Common myeloid progenitor, CD34-positive (primary cell): ENCODE measurements at places on chromosomes 2 and 18.

DNA sequence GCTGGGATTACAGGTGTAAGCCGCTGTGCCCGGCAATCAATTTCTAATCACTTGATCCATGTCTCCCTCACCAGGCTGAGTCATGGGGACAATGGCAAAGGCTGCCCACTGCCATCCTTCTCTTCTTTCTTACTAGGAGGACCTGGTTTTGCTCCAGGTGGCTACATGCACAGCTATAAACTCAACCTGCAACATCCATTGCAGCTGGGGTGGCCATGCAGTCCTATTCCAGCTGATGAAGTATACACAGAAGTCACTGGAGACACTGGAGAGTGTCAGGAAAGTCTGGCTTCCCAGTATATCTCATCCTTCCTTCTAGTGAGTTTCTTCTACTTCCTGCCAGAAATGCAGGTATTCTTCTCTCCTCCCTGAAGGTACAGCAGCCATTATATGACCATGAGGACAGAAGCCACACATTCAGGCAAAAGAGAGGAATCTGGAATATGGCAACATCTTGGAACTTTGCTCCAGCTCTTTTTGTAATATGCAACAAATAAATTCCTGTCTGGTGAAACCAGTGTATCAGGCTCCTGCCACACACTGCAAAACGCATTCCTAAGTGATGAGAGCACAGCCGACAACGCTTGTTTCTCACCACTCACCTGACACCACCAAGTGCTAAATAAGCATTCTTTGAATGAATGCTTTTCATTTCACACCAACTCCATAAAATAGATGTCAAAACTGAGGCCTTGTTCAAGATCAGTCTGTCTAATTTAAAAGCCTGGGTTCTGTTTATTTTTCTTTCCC is 32.3 kb downstream of the SCTR start:
- DNase-seq: no peak

DNA sequence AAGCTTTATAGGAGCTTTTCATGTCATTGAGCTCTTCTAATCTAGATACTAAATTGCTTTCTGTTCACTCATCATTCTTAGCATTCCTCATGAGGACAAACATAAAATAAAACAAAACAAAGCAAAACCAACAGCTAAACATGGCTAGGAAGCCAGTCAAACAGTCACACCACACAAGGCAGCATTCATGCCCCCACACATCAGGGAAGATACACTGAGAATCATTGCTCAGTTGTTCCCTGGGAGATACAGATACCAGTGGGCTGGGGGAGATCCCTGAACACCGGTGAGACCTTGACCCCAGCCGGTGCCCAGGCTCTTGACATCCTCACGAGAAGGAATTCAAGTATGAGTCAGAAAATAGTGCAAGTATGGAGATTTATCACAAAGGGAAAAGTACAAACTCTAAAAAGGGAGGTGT is 177.9 kb upstream of the ARL4C start:
- no peak for DNase-seq

GRCh38 chr2:115071534-115071933 is 629.1 kb downstream of the DPP10 start:
- DNase-seq: no peak

DNA sequence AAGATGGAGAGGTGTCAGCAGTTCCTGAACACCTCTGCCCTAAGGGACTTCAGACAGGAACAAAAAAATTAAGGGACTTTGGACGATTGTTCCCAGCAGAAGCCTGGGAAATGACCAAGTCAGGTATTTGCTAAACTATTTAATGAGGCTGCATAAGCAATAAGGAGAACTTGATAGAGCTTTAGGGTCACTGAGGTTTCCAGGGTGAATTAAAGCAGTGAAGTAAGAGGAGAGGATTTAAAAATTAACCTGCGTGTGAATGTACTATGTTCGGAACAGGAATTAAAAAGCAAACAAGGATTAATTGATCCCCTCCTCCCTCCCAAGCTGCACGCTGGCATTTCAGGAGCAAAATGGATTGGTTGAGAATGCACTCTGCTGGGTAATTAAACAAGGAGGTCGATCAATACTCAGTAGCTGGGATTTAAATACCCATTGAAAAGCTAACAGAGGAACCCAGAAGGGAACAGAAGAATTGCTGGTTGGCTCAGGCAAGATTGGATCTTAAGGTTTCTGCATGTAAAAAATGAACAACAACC is 157.2 kb downstream of the RNF152 start:
- no peak for DNase-seq

- no peak for DNase-seq
These were observed 420.6 kb downstream of the IRS1 start for GRCh38 chr2:226378753-226379705.

- peak; percentile 47 for DNase-seq
These were observed 56.8 kb downstream of the BIN1 start for GRCh38 chr2:127049927-127050802.

- DNase-seq: no peak
These were observed 70.8 kb upstream of the CTAGE1 start for GRCh38 chr18:22488554-22488953.

DNA sequence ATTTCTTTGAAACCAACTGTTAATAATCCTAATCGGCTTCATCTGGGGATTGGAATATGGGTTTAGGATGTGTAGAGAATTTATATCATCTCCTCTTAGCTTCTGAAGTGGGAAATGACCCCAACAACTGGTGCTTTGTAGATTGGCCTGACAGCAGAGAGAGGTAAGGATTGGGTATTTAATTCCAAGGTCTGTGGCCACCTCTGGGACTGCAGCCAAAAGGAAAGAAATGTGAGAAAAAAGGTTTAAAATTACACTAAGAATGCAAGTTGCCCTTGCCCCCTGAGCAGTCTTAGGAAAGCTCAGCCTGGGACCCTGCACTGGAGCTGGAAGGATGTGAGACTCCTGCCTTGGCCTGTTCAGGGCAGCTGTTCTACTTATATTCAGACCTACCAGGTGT is 157.1 kb downstream of the FTCDNL1 start:
- DNase-seq: no peak

GRCh38 chr2:225326969-225327368 is 72.5 kb upstream of the NYAP2 start:
- no peak for DNase-seq

DNA sequence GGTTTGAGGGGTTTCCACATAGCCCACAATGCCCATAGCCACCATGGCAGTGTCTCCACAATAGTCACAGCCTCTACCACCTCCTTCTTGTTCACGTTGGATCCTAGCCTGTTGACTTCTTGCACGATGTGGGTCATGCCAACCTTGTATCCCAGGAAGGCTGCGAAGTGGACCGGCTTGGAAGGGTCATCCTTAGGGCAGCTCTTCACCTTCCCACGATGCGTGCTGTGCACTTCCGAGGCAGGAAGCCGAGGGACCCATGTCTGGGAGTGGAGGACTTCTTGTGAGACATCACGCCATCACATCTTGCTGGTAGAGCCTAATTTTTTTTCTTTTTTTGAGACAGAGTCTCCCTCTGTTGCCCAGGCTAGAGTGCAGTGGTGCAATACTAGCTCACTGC is 144.6 kb upstream of the ASB18 start:
- no peak for DNase-seq

GRCh38 chr18:53790786-53791185 is 433.7 kb downstream of the MBD2 start:
- no peak for DNase-seq

DNA sequence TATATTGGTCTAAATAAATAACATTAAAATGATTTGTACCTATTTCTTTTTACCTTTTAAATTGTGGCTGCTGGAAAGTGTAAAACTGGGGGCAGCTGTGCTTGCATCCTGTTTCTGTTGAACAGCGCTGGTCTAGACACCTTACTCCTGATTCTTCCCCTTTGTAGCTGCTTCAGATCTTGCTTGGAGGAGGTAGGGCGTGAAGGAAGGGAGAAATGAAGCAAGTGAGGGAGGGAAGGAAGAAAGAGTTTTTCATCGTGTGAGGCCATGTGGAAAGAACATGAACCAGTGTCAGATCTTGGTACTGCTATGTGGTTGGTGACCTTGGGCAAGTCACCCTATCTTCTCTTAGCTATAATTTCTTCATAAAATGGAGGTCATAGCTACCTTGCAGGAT is 89.0 kb upstream of the SEC11C start:
- DNase-seq: no peak

GRCh38 chr2:226478109-226478809 is 321.4 kb downstream of the IRS1 start:
- no peak for DNase-seq

- DNase-seq: peak; percentile 86
These were observed at the start of gene SLC40A1 for GRCh38 chr2:189580658-189581353. SLC40A1 (minus strand) TSS chr2:189580786; CDS start chr2:189580460, 326 bp downstream.

DNA sequence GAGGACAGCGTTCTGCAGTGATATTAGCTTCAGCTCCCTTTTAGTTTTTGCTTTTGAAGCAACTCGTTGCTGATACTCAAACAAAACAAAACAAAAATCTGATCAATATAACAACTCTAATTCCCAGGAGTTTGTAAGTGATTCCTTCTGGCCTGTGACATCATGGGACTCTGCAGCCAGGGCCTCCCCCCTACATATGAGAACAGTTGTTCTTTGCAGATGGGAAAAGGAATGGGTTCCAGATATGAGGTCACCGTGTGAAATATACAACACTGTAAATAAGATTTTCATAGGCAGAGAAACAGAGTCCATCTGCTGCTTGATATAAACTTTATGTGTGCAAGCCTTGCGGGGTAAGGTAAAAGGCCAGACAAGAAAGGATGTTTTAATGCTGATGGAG is 56.7 kb downstream of the DIS3L2 start:
- DNase-seq: no peak

DNA sequence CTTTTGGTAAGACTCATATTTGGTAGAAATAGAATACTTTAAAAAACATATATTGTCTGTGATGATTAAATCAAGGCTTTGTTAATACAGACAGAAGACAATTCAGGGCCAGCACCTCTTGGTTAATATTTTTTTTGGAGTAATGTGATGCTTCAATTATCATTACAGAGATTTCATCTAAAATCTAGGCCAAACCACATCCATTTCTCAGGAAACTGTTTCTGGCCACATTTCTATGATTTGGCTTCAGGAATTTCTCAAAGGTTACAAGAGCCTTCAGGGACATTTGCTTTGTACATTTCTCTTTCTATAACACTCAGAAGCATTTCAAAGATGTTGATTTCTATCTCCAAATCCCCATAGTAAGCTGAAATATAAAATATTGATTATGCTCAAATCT is 614.9 kb downstream of the LRP1B start:
- DNase-seq: no peak

- DNase-seq: peak; percentile 78
These were observed 126.7 kb downstream of the BCL2 start for GRCh38 chr18:63192885-63193349.

DNA sequence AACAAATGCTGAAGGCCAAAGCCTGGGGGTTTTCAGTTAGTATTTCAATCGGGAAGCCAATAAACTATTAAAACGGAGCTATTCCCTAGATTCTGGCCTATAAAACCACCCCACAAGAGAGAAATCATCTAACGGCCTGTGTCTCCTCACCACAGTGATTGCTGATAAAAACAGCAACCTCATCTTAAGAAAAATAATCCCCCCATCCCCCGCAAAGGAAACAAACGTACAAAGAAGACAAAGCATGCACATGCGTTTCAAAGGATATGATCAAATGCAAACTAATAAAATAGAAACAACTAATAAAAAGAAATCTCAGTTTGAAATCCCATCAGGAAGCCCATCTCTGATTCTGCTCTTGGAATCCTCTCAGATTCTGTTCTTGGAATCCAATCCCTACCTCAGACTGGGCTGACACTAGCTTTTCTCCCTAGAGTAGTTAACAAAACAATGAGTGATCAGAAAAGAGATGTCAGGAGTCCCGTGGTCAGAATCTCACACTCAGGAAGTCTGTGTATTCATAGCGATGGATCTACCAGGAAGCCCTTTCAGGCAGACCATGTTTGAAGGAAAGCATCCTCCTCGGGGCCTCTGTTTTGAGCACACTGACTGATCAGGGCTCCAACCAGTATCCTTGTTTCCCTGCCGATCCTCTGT is 150.7 kb downstream of the THADA start:
- no peak for DNase-seq

- peak; percentile 79 for DNase-seq
These were observed 571 bp downstream of the EEF1B2 start for GRCh38 chr2:206160125-206160806.

- no peak for DNase-seq
These were observed 323.8 kb upstream of the GALNT5 start for GRCh38 chr2:156933645-156934225.

GRCh38 chr2:237403024-237403882 is 10.7 kb downstream of the COL6A3 start:
- no peak for DNase-seq

GRCh38 chr2:2566396-2567323 is 235.6 kb upstream of the MYT1L start:
- DNase-seq: no peak

- DNase-seq: no peak
These were observed 205.8 kb downstream of the NDUFA10 start for GRCh38 chr2:239819091-239819973.

- DNase-seq: peak; percentile 93
These were observed 7.1 kb downstream of the MREG start for GRCh38 chr2:216006164-216006663.

- no peak for DNase-seq
These were observed 88.3 kb upstream of the PPP1CB start for GRCh38 chr2:28663359-28663758.

DNA sequence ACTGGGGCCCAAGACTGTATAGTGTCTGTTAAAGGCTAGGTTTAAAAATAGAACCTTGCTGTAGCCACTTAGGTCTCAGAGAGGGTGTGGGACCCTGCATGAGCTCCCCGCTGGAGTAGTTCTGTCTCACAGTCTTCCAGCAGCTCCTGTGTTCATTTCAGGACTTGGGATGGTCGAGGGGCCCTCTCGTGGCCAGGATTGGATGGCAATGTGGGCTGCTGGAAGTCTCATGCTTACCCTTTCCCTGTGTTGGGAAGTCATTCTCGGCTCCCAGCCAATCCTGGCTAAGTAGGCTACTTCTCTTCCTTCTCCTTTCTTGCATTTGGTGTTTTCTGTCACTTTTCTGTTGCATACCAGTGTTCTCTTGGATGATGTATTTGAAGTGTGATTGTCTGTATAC is 284.0 kb upstream of the GCFC2 start:
- DNase-seq: no peak

DNA sequence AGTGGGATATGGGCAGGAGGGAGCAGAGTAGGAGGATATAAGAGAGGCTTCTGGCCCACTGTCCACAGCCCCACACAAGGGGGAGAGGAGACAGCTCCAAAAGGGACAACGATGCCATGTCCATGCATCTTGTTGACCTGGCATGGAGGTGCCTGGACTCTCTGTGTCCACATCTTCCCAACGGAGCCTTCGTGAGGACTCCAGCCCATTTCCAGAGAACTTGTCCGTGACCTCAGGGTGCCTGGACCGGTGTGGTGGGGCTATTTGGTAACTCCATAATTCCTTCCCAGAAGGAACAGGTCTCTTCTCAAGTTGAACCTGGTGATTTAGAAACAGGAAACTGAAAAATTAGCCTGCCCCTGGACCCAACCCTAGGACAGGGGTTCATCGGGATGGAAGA is 133.9 kb downstream of the CYP26B1 start:
- DNase-seq: no peak

GRCh38 chr2:104969564-104969963 is 68.3 kb upstream of the MRPS9 start:
- peak; percentile 32 for DNase-seq

GRCh38 chr2:128446874-128447537 is 128.3 kb upstream of the HS6ST1 start:
- peak; percentile 30 for DNase-seq
